ENCODE measurements at places on chromosomes 16 and 17.

GRCh38 chr17:18226284-18226945 is 980 bp downstream of the LLGL1 start:
- DNase-seq, result no peak

DNA sequence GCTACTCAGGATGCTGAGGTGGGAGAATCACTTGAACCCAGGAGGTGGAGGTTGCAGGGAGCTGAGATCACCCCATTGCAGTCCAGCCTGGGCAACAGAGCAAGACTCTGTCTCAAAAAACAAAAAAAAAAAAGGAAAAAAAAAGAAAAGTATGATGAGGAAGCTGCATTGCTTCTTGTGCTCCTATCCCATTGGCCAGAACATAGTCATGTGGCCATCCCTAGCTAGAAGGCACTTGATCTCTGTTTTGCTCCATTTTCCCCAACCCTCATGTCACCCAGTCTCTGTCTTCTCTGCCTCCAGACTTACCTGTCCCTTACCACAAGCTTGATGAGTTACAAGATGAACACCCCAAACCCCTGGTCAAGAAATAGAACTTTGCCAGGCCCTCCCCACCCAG is 112.7 kb upstream of the TMEM97 start:
- DNase-seq, result no peak

GRCh38 chr17:58317421-58318064 is 11.1 kb downstream of the TSPOAP1 start:
- DNase-seq, result peak; percentile 83

GRCh38 chr17:76536511-76537287 is 810 bp downstream of the CYGB start:
- no peak for DNase-seq
